ENCODE measurements at places on chromosomes 5 and 9.
A peak's percentile ranks its signal among the peaks of the same experiment; 100 is the strongest.

GRCh38 chr5:116922532-116922931 lies 347.9 kb upstream of the SEMA6A start:
- DNase-seq, result no peak

DNA sequence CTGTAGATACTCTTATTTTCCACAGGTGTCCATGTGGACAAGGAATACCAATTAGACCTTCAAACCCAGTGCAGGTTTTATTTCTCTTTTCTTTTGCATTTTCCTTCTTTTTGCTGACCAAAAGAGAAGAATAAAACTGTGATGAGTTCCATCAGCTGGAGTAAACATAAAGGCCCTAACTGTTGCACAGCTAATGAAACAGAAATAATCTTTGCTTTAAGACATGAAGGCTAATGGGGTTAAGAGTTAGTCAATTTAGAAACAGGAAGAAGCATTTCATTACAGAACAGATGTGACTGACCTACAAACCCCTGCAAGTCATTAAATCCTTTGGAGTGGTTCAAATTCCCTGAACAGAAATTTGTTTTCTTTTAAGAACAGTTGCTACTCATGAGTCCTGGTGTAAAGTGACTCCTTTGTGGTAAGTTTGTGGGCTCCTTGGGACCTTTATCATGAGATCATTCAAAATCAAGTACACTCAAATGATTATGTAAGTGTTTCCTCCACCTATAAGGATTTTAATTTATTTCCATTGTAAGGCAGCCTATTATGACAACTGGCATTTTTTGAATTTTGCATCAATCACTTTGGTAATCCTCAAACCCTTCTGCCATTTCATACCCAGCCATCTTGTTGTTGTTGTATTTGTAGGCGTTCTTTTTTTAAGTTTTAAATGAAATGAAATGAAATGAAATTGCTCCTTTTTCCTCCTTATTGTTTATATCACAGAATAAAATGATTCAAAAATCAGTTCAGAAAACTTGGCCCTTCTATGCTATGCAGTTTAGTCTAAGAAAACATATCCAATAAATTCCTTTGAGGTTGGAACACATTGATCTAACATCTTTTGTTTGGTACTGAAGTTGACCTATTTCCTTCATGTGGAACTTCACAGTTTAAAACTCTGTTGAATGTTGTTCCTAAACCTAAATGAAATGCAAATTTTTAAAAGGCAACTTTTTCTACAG lies 1.3 kb downstream of the MINAR2 start:
- DNase-seq, result no peak

GRCh38 chr9:27539479-27540441 lies 10.1 kb upstream of the MOB3B start:
- DNase-seq, result no peak

DNA sequence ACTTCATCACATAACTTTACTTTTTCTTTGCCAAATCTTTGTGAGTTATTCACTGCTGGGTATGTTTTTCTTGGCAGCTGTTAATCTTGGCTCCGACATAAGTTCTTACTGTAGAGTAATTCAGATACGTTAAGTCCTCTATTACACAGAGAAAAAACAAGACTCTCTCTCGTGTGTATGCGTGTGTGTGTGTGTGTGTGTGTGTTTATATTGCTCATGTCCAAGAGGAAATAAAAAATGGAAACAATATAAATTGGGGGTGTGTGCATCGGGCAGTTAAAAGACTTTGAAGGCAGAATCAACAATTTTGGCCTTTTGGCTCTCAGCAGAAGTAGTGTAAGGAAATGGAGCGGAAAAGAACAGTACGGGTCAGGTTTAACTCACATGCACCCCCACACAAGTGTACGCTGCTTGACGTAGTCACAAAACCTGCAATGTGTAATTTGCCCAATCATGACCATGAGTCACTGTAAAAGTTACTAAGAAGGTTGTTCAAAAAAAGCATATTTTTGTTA lies 67.2 kb upstream of the IFNE start:
- no peak for DNase-seq

DNA sequence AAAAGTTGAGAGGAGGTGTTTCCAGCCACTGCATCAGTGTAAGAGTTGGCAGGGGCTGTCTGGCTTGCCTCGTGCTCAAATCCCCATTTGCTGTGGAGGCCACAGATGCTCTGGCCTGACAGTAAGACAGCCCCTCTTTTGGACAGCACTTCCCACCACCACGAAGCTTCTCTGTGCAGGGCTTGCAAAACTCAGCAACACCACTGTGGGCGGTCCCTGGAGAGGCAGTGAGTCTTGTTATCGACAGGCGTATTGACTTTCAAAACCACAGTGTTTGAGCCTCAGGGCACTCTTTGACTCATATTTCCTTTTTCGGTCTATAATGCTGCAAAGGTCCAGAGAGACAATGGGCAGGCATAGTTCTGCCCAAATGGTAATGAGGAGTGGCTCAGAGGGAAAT lies 539.5 kb downstream of the EBF1 start:
- DNase-seq, result no peak

DNA sequence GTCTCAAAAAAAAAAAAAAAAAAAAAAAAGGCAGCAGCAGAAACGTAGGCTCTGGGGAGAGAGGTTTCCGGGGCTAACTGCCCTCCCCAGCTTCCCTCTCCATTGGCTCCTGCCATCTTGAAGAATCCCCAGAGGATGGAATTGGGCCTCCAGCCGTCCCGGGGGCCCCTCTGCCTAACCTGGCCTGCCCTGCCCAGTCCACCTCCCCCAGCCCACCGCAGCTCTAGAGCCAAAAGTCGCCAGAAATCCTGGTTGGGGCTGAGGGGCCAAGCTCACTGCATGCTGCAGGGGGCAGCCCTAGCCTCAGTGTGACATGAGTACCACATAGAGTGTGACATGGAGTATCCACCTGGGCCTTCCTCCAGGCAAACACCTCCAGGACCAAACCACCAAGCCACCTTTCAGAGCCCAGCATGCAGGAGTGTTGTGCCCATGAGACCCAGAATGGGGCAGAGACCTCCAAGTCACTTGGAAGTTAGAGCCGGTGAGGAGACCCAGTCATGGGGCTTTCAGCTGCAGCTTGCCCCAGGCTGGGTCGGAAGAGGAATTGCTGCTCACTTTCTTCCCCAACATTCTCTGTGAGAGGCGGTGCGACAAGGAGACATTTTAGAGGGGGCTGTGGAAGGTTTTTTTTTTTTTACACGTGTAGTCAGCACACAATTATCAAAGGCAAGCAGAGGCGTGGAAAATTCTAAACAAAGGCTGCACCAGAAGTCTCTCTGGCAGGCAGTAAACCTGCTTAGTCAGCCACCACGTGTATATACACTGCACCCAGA lies 17.6 kb downstream of the CD74 start:
- DNase-seq, result peak; percentile 28

DNA sequence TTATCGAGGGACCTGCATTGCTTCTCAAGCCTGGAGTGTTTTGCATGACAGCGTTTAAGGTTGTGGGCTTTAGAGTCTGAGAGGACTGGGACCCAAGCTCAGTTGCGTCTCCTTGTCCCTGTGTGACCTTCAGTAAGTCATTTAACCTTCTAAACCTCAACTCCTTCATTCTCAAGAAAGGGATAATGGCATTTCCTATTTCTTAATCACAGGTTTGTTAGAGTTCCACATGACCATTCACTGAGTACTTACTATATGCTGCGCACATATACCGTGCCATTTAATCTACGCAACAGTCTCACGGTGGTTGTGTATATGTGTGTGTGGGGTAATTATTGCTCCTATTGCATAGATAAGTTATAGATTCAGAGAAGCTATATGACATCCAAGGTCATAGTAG lies 76.3 kb downstream of the MACROH2A1 start:
- DNase-seq, result no peak

- DNase-seq, result no peak
Observed at GRCh38 chr5:156376751-156377150, 49.8 kb downstream of the SGCD start.

- no peak for DNase-seq
Observed at GRCh38 chr5:114185274-114185673, 176.6 kb upstream of the KCNN2 start.

DNA sequence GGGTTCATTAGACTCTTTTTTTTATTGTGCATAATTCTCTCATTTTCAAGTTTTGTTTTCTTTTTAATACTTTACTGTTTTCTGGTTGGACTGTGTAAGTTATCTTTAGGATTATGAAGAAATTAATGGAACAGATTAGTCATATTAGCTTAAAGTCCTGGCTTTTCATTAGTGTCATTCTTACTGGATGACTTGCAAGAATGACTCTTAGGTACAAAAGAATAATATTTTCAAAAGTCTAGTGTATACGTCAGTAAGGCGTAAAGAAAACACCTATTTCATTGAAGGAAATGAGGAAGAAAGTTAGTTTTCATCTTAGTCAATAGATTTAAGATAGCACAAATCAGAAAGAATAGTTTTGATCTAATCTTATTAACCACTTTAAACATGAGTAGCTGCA lies 20.4 kb downstream of the UHRF2 start:
- no peak for DNase-seq

DNA sequence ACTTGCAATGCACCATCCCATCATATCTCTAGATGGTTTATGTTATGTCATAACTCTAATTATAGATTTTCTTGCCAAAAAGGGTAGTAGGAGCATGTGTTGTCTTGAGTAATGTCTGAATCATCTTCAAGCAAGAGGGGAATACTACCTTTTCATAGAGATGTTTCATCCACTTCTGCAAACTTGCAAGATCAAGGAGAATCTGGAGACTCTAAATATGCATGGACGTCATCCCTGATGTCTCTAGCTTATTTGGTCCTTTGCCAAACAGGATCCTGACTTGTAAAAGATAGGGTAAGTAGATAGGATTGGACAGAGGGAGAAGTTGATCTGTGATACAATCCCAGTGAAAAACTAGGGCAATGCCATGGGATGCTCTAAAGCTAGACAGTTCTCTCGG lies 246.5 kb downstream of the DMRTA1 start:
- DNase-seq, result no peak

DNA sequence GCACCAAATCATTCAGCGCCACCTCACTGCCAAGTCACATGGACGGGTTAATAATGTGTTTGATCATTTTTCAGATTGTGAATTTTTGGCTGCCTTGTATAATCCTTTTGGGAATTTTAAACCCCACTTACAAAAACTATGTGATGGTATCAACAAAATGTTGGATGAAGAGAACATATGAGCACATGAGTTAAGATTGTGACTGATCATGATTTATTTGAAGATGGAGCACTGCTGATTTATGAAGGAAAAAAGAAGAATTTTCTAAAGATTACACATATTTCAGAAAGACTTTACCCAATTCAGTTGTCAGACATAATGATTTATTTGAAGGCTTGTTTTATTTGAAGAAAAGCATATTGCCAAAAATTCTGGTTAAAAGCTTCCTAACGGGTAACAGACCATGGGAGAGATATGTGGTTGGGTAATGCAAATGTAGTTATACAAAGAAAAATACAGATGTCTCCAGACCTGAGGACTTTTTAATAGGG lies 37.4 kb downstream of the TNFAIP8 start:
- no peak for DNase-seq

GRCh38 chr5:153480401-153480800 lies 10.1 kb upstream of the GRIA1 start:
- no peak for DNase-seq

GRCh38 chr9:135079018-135079417 lies 8.4 kb upstream of the OLFM1 start:
- no peak for DNase-seq

DNA sequence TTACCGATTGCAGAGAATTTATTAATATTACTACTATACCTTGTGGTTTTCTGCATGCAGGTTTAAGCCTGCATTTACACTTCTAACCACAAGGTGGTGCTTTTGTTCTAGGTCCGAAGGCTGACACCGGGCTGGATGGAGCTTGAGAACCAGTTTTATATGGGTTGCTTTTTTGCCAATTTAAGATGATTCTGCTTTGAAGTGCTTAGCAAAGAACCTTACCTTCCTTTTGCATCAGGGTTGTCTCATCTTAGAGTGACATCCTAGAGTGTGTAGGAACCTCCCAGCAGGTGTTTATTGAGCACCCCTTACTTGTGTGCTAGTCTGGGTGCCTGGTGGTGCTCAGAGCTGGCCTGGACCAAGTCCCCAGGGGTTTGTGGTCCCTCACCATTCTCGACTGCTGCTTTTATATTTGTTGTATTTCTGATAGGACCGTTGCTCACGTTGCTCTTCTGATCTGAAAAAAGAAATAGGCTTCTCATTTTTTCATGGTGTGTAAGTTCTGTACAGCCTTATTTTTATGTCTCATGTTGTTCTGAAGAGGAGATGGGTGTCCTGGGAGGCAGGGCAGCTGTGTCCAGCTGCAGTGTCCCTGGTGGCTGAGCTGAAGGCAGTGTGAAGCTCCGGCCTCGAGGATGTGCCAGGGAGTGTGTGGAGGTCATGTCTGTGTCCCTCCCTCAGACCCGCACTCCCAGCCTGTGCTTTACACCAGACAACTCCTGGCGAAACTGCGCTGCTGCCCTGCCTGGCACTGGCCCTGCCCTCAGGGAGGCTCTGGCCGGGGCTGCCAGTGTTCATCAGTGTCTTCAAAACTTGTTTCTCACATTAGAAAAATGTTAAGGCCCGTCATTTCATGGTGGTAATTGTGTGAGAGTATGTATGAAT lies 54.3 kb downstream of the EHMT1 start:
- no peak for DNase-seq

DNA sequence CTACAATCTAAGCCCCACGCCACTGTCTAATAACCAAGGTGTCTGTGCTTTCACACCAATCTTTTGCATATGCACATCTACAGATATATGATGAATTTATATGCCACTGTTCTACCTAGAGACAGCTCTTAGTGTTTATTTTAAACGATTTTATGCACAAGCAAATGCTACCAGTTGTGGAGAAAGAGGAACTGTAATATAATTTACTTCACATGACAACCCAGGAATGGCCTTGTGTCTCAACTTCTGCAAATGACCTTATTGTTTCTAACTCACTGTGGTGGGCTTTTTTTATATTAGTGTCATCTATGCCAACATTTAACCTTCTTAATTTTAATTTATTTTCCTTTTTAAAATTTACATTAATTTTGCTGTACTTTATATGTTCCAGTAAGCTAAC lies 531.1 kb upstream of the TLE4 start:
- DNase-seq, result no peak

GRCh38 chr5:6869677-6870076 lies 156.4 kb downstream of the TENT4A start:
- DNase-seq, result no peak

DNA sequence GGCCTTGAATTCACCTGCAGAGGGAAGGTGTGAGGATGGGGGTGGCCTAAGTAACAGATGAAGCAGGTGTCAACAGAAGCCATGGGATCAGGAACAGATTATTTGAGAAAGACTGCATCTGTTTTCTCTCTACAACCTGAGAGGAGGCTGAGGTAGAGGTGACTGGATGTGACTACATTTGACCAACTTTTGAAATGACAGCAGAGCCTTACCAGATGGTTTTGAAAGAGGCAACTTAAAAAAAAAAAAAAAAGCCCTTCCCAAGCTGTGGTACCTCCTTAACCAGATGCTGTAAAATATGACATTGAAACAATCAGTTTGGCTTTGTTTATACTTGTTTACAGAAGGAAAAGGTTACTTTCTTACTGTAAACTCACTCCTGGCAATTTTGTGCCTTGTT lies 108.6 kb downstream of the TRIO start:
- no peak for DNase-seq

Measured in caudate nucleus (tissue), 63 donors.